Left ventricle myocardium superior (tissue), 1 donor: ENCODE measurements at places on chromosomes 6 and 20. TPM values are rescaled to one million over a fixed set of nuclear protein-coding genes. Genes with fewer than 3 reads are reported as not detected.

The ZNF831 gene
- 0.17 TPM for total RNA-seq

DNA sequence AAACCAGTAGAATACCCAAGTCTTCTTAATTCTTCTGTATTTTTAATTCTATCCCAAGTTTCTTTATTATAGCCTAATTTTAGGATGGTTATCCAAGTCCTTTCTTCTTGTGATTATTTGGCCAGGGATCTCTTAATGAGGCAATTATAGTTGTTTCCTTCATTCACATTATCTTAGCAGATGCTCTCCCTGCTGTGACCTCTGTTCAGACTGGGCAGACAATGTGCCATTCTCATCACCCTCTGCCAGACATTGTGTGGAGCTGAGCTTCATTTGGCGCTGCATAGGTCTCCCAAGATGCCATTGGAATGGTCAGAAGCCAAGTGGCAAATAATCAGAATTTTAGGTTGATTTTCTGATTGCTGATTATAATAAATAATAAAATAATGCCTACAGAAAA lies 79.4 kb downstream of the LIN28B start:
- DNase-seq, result no peak

GRCh38 chr20:10472871-10473270 lies 37.8 kb downstream of the SLX4IP start:
- no peak for DNase-seq

DNA sequence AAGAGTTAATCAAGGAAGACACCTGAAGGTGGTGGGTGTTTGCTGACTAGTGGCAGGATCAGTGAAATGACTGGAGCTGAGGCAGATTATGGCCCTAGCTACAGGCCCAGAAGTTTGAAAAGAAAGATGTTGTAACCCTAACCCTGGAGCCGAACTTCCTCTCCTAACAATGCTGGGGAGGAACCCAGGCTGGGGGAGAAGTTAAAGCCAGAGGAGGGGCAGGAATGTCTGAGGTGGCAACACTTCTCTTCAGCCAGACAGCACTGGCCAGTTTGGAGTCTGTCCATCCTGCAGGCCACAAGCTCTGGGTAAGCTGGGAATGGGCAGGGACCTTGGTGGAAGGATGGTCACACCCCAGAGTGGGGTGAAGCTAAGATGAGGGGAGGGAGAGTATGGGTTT lies at the start of gene LST1:
Gene LST1, plus strand, starts transcription at position 270 of the 400 bp plus-strand sequence. CDS start 1,023 bp downstream, outside the sequence.
- DNase-seq, result no peak

DNA sequence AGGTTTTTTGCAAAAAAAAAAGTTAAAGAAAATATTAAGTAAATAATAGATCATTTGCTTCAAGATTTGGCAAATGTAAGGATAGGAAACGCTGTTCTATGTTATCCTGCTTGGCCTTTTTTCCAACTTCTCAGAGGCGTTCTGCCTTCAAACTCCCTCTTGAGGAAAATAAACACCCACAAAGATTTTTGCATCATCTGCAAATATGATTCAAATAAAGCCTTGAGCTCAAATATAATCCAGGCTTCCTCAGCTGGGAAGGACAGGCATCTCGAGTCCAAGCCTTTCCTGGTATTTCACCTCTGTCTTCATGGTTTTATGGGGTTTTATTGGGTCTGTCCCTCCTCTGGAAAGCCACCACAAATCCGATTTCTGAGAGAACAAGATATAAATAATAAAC lies 67.7 kb upstream of the PTPN1 start:
- DNase-seq, result no peak

- no peak for DNase-seq
Measured at GRCh38 chr6:22141241-22141745, 155.5 kb downstream of the PRL start.

GRCh38 chr20:61753987-61754956 lies 311.4 kb downstream of the TAF4 start:
- no peak for DNase-seq

The DEFB113 gene
- total RNA-seq, result not detected
